ENCODE measurements at places on chromosomes 7 and 10.

- no peak for DNase-seq
These were observed 348.9 kb downstream of the PTPRN2 start for GRCh38 chr7:158238616-158239289.

- no peak for DNase-seq
These were observed at the start of gene SP8 for GRCh38 chr7:20786779-20787659. Gene SP8 (minus strand): TSS chr7:20786886. CDS start chr7:20786798, 88 bp downstream.

DNA sequence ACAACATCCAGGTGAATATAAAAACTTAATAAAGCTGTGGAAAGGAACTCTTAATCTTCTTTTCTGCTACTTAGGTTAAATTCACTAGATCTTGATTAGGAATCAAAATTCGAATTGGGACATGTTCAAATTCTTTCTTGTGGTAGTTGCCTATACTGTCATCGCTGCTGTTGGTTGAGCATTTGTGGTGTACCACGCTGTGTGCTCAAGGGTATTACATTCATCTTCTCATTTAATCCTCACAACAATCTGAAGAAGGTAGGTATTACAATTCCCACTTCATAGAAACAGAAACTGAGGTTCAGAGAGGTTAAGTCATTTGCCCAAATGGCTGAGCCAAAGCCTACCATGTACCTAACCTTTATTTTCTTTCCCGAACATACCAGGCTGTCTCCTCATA is 39.9 kb upstream of the CC2D2B start:
- DNase-seq: no peak

- DNase-seq: no peak
These were observed 274.0 kb downstream of the FRMD4A start for GRCh38 chr10:14056610-14057332.

All from esophagus squamous epithelium (tissue), 5 donors.